ENCODE measurements at places on chromosomes 2 and 18. TPM values are rescaled to one million over a fixed set of nuclear protein-coding genes. Genes with fewer than 3 reads are reported as not detected.

- no peak for DNase-seq
Observed at GRCh38 chr18:34890486-34891085, 150.6 kb upstream of the MAPRE2 start.

- DNase-seq: no peak
Observed at GRCh38 chr2:120406566-120406965, 60.6 kb downstream of the INHBB start.

GRCh38 chr2:240128608-240129145 is 7.4 kb downstream of the COPS9 start:
- DNase-seq: no peak

DNA sequence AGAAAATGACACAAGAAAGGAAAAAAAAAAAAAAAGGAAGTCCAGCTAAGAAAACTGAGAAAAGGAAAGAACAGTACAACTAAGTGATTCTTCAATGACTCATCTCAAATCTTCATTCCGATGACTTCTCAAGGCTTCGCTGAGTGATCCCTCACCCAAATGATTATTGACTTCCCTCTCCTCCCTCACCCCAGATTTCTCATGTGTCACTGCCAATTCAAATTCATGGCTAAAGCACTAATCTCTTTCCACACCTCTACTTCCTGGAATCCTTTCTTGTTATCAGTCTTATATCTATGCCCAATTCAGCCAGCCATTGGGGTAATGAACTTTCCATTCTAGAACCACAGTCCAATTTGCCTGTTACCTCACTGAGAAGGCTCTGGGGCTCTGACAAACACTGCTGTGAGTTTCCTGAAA is 7.2 kb upstream of the ABCB11 start:
- no peak for DNase-seq

- no peak for DNase-seq
Observed at GRCh38 chr2:54513363-54513715, 57.2 kb downstream of the SPTBN1 start.

GRCh38 chr18:77209587-77209986 is 40.1 kb upstream of the GALR1 start:
- DNase-seq: no peak

DNA sequence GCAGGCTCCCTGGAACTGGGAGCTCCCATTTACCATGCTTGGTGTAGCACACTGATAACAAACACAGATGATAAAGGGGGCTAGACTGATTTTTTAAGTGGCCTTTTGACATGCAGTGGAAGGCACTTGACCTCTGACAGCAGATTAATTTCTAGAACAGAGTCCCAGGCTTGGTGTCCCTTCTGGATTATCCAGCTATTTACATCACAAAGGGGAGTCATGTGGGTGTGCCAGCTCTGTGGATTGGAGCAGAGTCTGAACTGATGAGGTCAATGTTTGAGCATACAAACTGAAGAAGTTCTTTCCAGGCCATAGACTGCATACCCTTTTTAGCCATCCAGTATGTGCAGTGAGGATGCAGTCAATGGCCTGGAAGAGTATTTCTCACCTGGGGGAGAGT is 31.5 kb upstream of the SIX2 start:
- DNase-seq: no peak

- peak; percentile 6 for DNase-seq
Observed at GRCh38 chr2:120766470-120767351, 31.0 kb downstream of the GLI2 start.

- DNase-seq: peak; percentile 61
Observed at GRCh38 chr18:48300463-48300961, 108.7 kb downstream of the ZBTB7C start.

DNA sequence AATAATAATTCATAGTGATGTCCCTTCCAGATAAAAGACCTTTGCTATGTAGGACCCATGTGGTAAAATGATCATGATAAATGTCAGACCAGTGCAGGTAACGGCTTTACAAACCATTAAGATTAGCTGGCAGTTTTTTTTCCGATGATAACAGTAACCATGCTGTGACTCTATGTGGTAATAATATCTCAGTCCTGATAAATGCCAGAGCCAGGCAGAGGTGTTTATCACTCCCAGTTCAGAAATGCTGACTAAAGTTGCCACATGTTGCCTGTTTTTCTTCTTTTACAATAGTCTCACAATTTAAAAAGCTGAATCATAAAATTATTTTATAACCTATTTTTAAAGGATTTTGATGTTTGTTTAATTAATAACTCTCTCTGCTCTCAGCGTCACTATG is 565.1 kb downstream of the ARHGAP15 start:
- DNase-seq: no peak

Gene DSG2
- total RNA-seq: 330 TPM

Gene LRATD1
- 136 TPM for total RNA-seq
